ENCODE measurements at places on chromosomes 2 and 18.

DNA sequence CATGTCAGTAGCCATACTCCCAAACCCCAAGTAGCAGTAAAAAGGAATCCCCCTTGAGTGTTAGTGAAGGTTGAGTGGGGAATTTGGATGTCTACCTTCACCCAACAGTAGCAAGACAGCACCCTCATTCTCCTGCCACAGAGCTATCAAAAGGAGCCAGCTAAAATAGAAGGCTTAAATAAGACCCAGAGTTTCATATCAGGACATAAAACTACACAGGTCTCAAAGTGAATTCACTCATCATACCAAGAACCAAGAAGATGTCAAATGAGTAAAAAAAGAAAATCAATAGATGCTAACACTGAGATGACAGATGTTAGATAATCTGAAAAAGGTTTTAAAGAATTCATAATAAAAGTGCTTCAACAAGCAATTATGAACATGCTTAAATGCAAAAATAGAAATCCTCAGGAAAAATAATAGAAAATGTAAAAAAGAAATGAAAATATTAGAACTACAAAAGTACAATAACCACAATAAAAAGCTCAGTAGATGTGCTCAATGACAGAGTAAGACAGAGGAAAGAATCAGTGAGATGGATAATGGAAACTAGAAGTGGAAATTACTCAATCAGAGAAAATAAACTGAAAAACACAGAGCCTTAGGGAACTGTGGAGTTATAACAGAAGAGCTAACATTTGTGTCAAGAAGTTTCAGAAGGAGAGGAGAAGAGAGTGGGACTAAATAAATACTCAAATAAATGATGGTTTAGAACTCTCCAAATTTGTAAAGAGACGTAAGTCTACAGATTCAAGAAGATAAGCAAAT, 90.5 kb downstream of the EDAR start:
- no peak for DNase-seq

DNA sequence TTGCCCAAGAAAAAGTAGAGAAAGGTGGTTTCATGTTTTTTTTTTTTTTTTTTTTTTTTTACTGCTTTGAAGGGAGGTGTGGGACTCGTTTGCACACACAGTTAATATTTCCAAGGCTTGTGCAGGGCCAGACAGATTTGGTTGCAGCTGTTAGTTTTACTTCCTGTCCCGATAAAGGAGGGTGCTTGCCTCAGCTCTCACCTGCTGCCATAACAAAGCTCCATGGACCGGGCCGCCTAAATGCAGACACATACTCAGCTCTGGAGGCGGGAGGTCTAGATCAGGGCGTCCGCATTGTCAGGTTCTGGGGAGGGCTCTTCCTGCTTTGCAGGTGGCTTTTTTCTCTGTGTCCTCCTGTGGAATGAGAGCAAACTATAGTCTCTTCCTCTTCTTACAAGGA, 69.9 kb downstream of the ODC1 start:
- DNase-seq = no peak

- DNase-seq = no peak
Measured at GRCh38 chr2:2148776-2149175, 182.3 kb downstream of the MYT1L start.

DNA sequence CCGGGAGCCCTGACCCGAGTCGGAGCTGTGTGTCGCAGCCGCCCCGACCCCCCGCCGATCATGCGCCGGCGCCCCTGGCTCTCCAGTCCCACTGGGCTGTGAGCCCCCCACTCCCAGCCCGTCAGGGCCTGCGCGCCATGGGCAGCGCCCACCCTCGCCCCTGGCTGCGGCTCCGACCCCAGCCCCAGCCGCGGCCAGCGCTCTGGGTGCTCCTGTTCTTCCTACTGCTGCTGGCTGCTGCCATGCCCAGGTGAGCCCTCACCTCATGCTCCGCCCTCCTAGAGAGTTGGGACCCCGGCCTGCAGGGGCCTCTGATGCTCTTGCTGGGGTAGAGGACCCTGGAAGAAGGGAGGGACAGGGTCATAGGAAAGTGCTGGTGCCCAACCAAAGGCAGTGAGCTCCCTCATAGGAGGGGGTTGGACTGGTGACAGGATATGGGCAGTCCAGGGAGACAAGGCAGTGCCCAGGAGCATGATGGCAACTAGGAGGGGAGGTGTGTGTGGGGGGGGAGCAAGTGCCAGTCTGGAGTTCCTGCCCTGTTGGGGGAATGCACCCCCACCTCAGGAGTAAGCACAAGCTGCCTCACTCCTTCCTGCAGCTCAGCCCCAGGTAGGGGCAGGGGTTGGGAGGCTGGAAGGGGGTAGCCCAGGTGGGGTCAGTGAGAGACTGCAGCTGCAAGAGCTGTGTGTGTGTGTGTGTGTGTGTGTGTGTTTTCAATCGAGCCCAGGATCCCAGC, 375 bp downstream of the WNT10A start:
- DNase-seq = no peak

- DNase-seq = no peak
Measured at GRCh38 chr18:59141294-59142068, 1.8 kb downstream of the SEC11C start.

DNA sequence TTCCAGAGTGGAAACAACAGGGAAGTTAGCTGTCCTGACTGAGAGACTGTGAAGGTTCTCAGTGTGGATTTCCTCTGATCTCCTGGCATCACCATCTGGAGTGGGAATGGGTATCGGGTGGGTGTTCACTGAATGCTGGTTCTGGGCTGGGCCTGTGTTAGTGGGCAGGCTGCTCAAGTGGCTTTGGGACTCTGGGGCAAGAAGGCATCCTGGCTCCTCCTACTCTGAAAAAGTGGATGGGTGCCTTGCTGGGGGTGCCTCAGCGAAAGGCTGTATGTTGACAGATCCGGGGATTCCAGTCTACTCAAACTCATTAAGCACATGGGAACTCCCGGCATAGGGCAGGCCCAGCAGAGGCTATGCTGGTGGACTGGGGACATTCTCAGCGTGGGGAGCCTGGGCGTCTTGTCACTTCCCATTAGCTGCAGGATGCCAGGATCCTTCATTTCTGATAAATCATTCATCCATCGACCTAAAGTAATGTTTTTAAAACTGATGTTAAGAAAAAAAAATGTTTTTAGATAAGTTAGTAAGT, 27.5 kb upstream of the CHRNA1 start:
- no peak for DNase-seq

DNA sequence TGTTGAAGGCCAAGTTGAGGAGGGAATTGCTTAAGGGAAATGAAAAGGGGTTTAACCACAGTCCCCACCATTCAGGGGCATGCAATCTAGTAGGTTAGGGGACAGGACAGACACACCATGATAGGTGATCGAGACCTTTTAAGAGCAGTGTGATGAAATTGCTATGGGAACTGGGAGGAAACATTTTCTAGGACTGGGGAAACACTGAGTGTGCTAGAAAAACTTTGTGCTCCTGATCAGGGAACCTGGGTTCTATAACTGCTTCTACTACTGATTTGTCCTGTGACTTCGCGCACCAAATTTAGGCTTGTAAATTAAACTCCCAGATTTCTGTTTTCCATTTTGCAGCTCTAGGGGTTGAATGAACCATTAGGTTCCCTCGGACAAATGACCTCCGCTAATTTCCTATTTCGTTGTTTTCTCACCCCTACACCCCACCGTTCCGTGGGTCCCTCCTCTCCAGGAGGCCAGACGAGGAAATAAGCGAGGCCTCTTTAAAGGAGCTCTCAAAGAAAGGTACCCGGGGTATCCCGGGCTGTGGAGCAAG, 371 bp upstream of the LCLAT1 start:
- DNase-seq = no peak

GRCh38 chr2:21092308-21092869, 31.4 kb upstream of the TDRD15 start:
- DNase-seq = no peak

- DNase-seq = no peak
Measured at GRCh38 chr18:26103579-26103978, 13.2 kb upstream of the SS18 start.
